ENCODE measurements at places on chromosomes 2 and 18.

GRCh38 chr2:162477011-162477410, 133.1 kb downstream of the GCA start:
- no peak for DNase-seq

GRCh38 chr2:1640301-1641135, 103.8 kb downstream of the PXDN start:
- no peak for DNase-seq

DNA sequence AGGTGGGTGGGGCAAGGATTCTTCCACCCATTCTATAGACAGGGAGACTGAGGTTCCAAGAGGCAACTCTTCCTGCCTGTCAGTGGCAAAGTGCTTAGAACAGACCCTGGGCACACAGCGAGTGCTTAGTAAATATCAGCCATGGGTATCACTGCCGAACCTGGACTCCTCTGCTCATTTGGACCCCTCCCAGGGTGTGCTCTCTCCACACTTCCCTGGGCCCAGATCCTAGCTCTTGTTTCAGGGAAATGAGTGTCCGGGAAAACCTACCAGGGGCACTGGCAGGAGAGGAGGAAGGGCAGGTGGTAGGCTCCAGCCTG, 136.3 kb downstream of the CYP26B1 start:
- no peak for DNase-seq

DNA sequence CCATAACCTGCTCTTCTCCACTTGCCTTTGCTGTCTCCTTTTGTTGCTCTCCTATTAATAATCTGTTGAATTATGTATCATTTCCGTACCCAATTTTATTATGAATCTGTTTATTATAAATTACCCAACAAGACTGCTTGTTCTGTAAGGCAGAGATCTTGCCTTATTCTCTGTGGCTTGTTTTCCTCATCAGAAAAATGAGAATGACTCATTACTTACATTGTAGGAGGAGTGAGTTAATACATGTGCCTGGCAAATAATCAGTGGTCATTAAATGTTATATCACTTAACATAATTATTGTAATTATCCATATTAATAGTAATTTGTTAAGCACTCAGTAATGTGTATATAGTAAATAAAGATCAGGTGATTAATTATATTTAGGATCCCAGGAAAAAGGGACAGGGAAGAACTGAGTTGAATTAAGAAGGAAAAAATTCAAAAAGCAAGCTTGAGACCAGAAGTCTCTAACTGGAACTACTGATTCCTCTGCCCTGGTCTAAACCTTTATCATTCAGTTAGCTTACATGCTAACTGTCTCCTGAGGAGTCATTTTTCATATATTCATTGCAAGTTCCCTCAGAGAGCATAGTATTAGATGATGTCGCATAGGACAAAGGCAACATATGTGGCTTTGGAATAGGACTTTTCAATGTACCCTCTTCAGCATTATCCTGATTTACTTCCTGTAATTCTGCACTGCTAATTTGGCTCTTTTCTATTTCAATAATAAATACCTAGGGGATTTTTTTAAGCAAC, 335.7 kb downstream of the GALNT13 start:
- DNase-seq, result no peak

GRCh38 chr2:9552219-9553178, 3.1 kb downstream of the ADAM17 start:
- DNase-seq, result no peak

- no peak for DNase-seq
Observed at GRCh38 chr2:238162846-238163441, 4.2 kb downstream of the ERFE start.

- no peak for DNase-seq
Observed at GRCh38 chr2:78992807-78993517, 32.5 kb upstream of the REG3G start.

DNA sequence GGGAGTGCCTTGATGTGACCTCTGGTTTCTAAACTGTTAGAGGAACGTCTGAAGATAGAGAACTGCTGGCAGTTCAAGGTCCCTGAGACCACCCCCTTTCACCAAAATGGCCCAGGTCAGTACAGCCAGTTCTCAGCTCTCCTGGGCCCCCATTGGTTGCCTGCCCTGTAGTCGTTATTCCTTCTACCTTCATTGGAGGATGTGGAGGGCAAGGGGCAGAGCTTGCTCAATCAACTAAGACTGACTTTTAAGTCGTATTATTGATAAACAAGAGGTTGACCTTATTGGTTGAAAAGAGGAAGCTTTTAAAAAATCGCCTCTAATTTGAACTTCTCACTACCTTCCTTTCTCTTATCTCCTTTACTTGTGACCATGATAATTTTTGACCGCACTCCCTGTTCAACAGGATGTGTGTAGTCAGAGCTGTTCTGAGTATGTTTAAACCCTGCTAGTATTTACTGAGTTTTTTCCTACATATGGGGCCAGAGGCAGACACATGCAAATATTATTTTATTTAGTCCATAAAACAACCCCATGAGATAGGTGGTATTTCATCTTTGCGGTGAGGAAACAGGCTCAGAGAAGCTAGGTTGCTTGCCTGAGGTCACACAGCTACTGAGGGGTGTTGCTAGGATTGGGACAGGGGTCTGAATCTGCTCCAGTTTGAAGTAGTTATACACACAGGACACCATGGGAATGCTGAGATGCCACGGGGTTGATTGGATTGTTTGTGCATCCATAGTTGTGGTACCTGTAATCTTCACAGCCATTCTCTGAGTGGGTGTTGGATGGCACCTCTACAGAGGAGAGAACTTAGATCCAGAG, 65.9 kb downstream of the TMEM247 start:
- no peak for DNase-seq

DNA sequence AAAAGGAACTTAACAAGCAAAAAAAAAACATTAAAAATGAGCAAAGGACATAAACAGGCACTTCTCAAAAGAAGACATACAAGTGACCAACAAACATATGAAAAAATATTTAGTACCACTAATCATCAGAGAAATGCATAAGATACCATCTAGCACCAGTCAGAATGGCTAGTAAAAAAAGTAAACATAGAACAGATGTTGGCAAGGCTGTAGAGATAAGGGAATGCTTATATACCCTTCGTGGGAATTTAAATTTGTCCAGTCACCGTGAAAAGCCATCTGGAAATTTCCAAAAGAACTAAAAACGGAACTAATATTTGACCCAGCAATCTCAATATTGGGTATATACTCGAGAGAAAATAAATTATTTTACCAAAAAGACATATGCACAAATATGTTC, 1751.3 kb upstream of the LRRTM1 start:
- DNase-seq, result no peak

DNA sequence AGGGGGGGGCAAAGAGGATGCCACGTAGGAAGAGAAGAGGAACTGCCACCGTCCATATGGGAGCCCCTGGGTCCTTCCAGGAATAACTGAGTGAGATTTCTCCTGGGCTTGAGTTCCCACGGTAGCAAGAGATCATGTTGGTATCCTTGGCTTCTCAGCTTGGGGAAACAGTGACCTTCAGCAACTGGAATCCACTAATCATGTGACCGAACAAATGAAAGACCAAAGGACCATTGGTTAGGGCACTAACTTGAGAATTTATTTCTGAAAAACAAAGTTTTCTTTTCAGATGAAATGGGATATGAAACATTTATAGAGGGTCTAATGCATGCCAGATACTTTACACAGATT, 259.4 kb upstream of the ID2 start:
- no peak for DNase-seq

- no peak for DNase-seq
Observed at GRCh38 chr2:72916743-72917137, 579 bp upstream of the EMX1 start.

GRCh38 chr2:106113361-106113966, 80.6 kb downstream of the UXS1 start:
- no peak for DNase-seq

DNA sequence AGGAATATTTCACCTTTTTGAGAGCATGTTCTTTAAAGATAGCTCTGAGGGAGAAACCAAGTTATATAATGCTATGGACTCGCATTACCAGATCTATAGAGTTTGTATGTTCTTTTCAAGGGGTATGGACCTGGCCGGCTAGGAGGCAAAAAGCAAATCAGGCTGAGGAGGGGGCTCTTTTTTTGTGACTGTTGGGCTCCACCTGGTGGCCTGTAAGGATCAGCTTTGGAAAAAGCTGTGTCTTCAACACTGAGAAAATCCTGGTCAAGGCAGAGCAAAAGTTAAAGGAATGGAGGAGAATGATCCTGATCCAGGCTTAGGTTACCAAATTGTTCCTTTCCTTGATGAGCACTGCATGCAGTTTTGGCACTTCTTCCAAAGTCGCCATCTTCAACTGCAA, 180.5 kb downstream of the DIS3L2 start:
- no peak for DNase-seq

DNA sequence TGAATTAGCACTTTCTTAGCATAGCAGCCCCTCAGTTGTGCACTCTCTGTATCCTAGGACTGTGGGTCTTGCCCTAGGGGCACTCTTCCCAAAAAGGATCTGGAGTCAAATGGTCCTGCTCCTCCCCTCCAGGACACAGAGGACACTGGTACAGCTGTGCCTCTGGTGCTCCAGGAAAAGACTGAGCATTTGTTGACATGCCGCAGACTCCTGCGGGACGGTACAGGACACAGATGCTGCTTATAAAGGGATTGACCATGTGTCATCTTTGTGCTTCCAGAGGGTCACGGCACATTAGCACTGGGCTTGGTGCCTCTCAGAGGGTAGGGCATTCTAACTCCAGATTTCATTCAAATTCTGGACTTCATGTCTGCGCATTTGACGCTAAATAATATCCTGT, 110.5 kb downstream of the KLF7 start:
- DNase-seq, result no peak

GRCh38 chr18:13487237-13487636, 239.1 kb downstream of the FAM210A start:
- DNase-seq, result no peak

DNA sequence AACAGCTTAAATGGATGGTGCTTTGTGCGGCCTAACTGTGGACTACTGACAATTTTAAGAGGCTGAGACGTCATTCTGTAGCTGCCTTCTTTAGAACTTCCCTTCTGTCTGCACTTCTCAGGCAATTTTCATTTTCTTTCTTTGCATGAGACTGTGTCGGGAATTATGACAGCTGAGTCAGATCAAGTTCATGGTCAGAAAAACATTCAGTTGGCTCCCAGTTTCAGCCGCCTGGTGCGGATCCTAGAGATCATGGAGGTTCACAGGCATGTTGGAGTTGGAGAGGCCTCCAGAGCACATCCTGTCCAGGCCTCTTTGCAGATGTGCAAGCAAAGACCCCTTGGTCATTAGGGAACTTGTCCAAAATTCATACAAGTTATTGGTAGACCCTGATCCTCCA, 135.0 kb downstream of the TANC1 start:
- no peak for DNase-seq

DNA sequence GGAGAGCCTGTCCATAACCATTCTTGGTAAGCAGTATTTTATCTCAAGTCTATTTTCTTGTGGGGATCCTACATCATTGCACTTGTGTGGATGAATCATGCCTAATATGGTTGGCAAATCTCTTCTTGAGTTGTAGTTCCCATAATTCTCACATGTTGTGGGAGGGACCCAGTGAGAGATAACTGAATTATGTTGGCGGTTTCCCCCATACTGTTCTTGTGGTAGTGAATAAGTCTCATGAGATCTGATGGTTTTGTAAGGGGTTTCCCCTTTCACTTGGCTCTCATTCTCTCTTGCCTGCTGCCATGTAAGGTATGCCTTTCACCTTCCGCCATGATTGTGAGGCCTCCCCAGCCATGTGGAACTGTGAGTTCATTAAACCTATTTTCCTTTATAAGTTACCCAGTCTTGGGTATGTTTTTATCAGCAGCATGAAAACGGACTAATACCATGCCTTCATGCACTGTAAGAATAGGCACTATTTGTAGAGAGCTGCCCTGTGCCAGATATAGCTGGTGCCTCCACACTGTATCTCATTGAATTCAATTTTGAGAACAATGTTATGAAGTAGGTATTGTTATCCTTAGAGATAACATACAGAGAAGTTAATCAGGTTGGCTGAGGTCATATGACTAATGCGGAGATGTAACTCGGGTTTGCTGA, 148.3 kb downstream of the PLCL1 start:
- DNase-seq, result no peak

GRCh38 chr2:69911985-69912563, 2.8 kb upstream of the MXD1 start:
- DNase-seq, result no peak

DNA sequence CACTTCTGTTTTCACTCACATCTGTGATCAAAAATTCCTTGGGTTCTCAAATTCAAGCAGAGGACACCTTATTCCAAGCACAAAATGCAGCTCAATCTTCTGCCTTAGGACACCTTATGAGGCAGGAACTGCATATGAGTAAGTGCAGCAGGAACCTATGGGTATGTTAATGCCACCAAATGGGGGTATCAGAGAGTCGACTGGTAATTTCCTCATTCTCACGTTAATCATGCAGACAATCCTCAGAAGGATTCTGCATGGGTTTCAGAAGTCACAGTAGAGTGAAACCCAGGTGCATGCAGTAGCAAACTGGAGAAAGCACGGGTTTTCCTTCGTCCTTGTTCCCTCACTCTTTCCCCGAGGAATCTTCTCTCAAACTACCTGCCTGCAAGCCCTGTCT, 452.8 kb downstream of the CBLN2 start:
- DNase-seq, result no peak

DNA sequence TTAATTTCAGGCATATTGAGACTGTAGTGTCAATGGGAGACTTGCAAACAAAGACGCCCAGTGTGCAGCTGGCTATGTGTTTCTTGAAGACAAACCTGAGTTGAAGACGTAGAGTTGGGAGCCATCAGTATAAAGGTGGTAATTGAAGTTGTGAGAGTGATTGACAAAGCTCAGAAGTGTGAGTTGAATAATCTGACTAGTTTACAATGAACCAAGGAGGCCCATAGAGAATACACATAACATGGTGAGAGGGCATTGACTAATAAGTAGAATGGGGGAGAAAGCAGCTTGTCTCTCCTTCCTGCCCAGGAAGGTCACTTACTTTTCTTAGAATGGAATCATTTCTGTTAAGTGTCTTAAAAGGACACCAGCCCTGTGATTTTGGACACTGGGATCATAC, 14.1 kb downstream of the SP110 start:
- DNase-seq, result no peak

DNA sequence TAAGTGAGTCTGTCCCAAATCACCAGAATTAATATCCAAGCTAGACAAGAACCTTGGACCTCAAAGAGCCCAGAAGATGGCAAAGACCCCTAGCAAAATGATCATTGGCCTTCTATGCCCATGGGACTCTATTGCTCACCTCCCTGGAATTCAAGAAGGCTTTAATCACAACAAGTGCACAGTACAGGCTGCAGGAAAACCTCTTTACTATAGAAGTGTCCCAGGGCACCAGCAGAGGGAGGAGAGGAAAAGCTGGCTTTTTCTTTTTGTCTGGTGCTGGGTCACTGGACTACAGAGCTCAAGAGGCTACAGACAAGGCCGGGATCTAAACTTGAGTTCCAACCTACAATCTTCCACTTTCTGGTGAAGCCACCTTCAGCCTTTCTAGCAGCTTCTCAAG, 88.3 kb upstream of the PPP1CB start:
- DNase-seq, result no peak

DNA sequence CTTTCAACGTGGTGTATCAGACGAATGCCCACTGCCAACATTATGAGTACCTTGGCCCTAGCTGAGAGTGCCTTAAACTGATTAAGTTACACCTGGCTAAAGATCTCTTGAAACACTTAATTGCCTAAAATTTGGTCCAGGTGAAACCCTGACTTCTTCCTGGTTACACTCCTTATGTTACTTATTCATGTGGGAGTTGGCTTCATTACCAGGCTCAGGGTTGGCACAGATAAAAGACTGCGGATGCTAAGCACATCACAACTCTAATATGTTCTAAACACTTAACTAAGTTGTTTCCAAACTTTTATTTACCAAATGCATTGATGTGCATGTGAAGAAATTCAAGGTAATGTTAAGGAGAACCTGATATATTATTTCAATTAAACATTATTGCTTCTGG, 298.9 kb downstream of the TCF4 start:
- no peak for DNase-seq
